Activated naive CD4-positive, alpha-beta T cell treated with anti-CD3 and anti-CD28 coated beads, Interleukin-2, amount 10 ng/mL, durations not matched to agents 5 hours and 36 hours (primary cell): ENCODE measurements at places on chromosomes 3 and 15. TPM values are rescaled to one million over a fixed set of nuclear protein-coding genes. Genes with fewer than 3 reads are reported as not detected.

GP9 gene
- total RNA-seq: not detected

TIMP4 gene
- total RNA-seq: not detected

PML gene
- total RNA-seq: 83.8 TPM

NEK10 gene
- 0.75 TPM for total RNA-seq

CDHR4 gene
- not detected for total RNA-seq

KY gene
- total RNA-seq: not detected

PCSK6 gene
- total RNA-seq: 2.3 TPM

BUB1B gene
- 71.8 TPM for total RNA-seq

RASL12 gene
- not detected for total RNA-seq

INSYN1 gene
- not detected for total RNA-seq

PPP1R14D gene
- total RNA-seq: not detected

EXOG gene
- total RNA-seq: 19.4 TPM

C15orf39 gene
- 43.0 TPM for total RNA-seq

GNAT1 gene
- not detected for total RNA-seq

CAV3 gene
- total RNA-seq: not detected

PIGX gene
- total RNA-seq: 32.3 TPM

TMEM212 gene
- total RNA-seq: not detected

PCNP gene
- 161 TPM for total RNA-seq

CCNB2 gene
- total RNA-seq: 68.5 TPM

GALK2 gene
- 26.5 TPM for total RNA-seq

GRAMD2A gene
- total RNA-seq: not detected

ZNF660 gene
- total RNA-seq: not detected

GOLGA8K gene
- 0.29 TPM for total RNA-seq

KIAA1143 gene
- total RNA-seq: 55.7 TPM

GABRB3 gene
- 0.07 TPM for total RNA-seq

TOP2B gene
- total RNA-seq: 122 TPM

SCN11A gene
- not detected for total RNA-seq

GALNT15 gene
- not detected for total RNA-seq

CLDN1 gene
- not detected for total RNA-seq

AMOTL2 gene
- total RNA-seq: not detected

MAP3K13 gene
- 11.2 TPM for total RNA-seq

CCR3 gene
- total RNA-seq: 0.19 TPM

C3orf49 gene
- not detected for total RNA-seq

ANKUB1 gene
- total RNA-seq: not detected

COPS2 gene
- 53.7 TPM for total RNA-seq

FEZF2 gene
- not detected for total RNA-seq

FGD5 gene
- total RNA-seq: 0.67 TPM

TUSC7 gene
- not detected for total RNA-seq

CHST2 gene
- 1.1 TPM for total RNA-seq

HMCES gene
- 56.7 TPM for total RNA-seq

CD200 gene
- total RNA-seq: 9.4 TPM

SERPINI1 gene
- 1.7 TPM for total RNA-seq

ROPN1 gene
- total RNA-seq: not detected

CFAP100 gene
- not detected for total RNA-seq

CACNA1D gene
- 0.18 TPM for total RNA-seq

CHL1 gene
- not detected for total RNA-seq

CSTA gene
- total RNA-seq: not detected

GCSAM gene
- 24.5 TPM for total RNA-seq

GOLGA6L4 gene
- 0.75 TPM for total RNA-seq

POLQ gene
- total RNA-seq: 18.7 TPM

NR2F2 gene
- total RNA-seq: not detected

GOLGA8G gene
- not detected for total RNA-seq

HYAL1 gene
- total RNA-seq: 0.24 TPM

PYDC2 gene
- total RNA-seq: not detected
